Neural progenitor cell (in vitro differentiated cells): ENCODE measurements at places on chromosomes 16 and 17.
A peak's percentile ranks its signal among the peaks of the same experiment; 100 is the strongest.

GRCh38 chr16:15601212-15601879 is 41.6 kb downstream of the MARF1 start:
- DNase-seq = no peak

DNA sequence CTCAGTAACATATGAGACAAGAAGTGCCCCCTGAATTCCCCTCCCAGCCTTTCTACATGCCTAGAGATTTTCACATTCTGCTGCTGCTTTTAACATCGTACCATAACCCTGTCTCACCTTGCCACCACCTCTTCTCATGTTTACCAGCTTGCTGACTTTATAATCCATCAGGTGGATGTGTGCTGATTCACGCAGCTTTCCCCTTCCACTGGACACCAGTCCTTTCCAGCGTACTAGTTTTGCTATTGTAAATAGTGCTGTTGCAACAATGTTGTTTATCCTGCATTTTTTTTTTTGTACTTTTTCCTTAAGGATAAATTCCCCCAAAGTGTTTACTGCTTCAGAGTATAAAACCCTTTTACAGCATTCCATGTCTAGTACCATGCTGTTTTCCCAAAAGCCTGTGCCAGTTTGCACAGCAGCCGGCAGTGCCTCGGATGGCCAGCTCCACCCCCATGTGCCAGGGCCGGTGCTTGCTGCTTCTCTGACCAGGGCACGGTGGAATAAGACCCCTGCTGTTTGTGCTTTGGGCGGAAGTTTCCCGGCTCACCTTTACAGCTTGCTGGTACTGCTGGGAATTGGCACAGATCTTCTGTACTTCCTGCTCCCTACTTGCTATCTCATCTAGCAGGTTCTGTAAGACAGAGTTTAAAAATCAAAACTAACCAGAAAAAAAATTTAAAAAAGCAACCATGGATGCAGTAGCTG is 41.3 kb downstream of the UBN1 start:
- no peak for DNase-seq

GRCh38 chr17:44318077-44318892 is 6.3 kb downstream of the SLC25A39 start:
- DNase-seq = no peak

DNA sequence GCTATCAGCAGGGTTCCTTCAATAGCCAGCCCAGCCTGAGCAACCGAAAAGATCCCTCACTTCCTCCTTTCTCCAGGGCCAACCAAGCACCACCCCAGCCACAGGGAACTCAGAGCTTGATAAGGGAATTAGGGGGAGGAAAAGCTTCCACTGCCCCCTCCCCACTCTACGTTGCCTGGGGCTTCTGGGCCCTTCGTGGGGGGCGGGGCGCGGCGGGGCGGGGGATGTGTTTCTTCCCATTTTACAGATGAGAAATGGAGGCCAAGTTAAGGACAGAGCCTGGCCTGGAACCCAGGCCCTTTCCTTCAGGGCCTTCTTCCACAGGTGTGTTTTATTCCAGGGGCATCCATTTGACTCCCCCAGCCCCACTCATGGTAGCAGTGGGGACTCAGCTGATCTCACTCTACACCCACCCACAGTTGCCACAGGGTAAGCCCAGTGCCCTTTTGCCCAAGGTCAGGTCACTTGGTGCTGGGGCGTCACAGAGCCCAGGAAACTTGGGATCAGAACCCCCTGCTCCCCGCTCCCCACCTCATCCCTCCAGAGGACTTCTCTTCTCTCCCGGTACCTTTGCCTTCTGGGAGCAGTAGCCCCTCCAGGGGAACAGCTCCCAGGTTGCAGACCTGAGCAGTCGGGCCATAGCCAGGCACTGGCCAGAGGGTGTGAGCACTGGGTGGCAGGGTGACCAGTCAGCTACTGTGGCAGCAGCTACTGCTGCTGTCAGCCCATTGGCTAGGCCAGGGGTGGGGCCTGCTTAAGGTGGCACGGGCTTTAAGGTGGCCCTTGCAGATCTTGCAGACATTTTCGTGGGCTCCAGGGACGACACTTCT is at the start of gene LDHD:
Gene LDHD (minus strand): TSS at position 700 of the 830 bp plus-strand sequence. CDS start 60 bp downstream, at position 640.
- peak; percentile 67 for DNase-seq

DNA sequence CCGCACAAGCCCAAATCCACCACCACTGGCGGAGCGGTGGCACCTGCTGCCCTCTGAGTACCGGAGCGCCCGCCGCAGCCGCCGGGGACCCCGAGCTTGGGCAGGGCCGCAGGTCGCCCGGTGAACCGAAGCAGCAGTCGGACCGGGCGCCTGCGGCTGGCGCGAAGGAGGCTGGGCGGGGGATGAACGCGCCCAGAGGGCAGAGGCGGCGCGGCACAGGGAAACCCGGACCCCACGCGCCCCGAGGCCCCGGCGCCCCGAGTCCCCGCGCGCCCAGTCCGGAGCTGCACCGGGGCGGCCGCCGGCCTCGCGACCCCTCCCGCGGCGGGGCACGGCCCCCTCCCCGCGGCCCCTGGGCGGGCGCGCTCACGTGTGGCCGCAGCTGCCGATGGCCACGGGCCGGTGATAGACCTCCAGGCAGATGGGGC is 393 bp downstream of the RNF166 start:
- peak; percentile 67 for DNase-seq

- no peak for DNase-seq
Measured at GRCh38 chr16:12120217-12120981, 143.9 kb downstream of the SNX29 start.
